ENCODE measurements at places on chromosomes 3 and 15.

DNA sequence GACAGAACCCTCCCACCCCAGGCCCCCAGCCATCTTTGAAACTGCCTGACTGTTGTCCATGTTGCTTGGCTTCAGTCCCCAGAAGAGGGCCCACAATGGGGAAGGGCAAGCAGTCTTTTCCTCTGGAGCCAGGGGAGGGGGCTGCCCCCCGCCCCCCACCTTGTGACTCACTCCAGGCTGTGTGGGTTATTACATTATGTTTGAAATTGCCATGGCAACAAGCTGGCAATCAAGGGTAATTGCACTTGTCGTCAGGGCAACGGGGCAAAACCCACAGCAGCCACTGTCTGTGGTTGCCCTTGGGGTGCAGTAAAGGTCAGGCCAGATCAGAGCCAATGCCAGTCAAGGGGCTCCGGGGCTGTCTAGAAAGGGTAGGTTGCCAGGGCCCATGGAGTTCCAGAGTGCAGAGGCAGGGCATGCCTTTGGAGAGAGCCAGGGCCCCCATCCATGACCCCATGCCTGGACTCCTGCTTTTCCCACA is 3.1 kb upstream of the CAMKV start:
- DNase-seq = no peak

- DNase-seq = no peak
Measured at GRCh38 chr15:84834969-84835368, 17.8 kb downstream of the ALPK3 start.

- DNase-seq = no peak
Measured at GRCh38 chr3:58749948-58750347, 83.4 kb upstream of the FAM3D start.

DNA sequence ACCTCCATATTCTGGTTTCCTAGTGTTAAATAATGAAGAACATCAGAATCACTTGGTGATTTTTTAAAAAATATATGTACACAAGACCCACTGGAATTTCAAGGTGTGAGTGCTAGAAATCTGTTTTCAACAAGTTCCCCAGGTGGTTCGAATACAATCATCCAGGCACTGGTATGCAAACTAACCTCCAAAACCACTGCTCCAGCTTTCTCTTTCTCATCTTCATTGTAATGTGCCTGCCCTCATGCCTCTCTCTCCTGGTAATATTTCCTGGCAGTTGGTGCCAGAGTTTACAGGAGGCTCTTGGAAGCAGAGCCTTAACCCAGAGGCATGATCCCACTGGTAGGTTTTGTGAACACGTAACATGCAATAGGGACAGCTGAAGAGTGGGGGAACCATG is 163.1 kb upstream of the MANF start:
- no peak for DNase-seq

GRCh38 chr15:48281674-48282073 is 49.6 kb upstream of the DUT start:
- DNase-seq = no peak

GRCh38 chr15:92463352-92463751 is 69.7 kb downstream of the ST8SIA2 start:
- DNase-seq = no peak

DNA sequence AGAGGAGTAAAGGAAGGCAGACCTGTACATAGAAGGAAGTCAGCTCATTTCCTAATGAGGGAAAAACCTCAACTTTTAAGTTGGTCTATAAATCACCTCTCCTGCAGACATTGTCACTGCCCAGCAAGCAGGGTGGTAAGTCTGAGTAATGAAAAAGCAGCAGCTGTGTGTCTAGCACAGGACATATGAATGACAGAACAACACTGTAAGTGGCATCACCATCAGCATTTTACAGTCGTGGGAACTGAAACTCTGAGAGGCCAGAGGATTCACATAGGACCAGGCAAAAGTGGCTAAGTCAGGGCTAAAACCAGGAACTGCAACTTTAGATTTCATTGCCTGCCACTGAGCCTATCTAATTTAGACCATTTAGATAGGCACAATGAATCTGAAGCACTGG is 235.6 kb downstream of the CLSTN2 start:
- no peak for DNase-seq

GRCh38 chr3:67389176-67389575 is 265.2 kb downstream of the SUCLG2 start:
- DNase-seq = no peak

GRCh38 chr15:57442335-57442734 is 66.0 kb downstream of the CGNL1 start:
- DNase-seq = no peak

GRCh38 chr15:72792431-72792830 is 8.9 kb upstream of the ADPGK start:
- DNase-seq = no peak

GRCh38 chr15:33963831-33964664 is 4.2 kb upstream of the CHRM5 start:
- no peak for DNase-seq

DNA sequence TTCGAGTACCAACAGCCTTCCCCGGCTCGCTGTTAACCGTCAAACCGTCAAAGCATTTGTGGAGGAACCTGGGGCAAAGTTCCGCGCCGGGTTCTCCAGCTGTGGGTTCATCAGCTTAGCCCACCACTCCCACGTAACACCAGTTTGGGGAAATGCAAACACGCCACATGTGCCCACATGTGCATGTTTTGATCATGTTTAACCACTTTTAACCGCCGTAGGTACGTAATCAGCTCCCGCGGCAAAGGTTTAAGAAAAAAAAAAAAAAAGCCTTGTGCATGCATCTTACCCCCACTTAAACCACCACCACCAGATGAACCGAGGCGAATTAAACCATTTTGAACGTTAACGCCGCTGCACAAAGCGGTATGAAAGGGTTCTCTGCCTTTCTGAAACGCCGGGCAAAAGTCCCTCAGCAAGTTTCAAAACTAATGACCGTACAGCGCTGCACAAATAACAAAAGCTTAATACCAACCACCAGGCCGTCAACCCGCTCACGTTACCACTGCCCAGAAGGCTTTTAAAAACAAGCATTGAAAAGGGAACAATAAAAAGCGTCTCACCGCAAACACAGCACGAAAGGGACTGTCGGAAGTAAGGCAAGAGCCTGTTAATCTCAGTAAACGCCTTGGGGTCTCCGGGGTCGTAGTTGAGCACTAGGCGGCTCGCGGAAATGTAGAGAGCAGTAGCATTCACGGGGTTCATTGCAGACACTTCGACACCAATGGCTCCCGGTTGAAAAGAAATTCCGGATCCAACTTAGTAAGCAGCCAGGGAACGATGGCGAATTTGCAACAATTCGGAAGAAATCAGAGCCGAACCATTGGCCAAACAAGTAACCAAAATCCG is 1.5 kb downstream of the MSL2 start:
- DNase-seq = no peak

- DNase-seq = no peak
Measured at GRCh38 chr15:63880744-63881143, 47.0 kb upstream of the HERC1 start.

DNA sequence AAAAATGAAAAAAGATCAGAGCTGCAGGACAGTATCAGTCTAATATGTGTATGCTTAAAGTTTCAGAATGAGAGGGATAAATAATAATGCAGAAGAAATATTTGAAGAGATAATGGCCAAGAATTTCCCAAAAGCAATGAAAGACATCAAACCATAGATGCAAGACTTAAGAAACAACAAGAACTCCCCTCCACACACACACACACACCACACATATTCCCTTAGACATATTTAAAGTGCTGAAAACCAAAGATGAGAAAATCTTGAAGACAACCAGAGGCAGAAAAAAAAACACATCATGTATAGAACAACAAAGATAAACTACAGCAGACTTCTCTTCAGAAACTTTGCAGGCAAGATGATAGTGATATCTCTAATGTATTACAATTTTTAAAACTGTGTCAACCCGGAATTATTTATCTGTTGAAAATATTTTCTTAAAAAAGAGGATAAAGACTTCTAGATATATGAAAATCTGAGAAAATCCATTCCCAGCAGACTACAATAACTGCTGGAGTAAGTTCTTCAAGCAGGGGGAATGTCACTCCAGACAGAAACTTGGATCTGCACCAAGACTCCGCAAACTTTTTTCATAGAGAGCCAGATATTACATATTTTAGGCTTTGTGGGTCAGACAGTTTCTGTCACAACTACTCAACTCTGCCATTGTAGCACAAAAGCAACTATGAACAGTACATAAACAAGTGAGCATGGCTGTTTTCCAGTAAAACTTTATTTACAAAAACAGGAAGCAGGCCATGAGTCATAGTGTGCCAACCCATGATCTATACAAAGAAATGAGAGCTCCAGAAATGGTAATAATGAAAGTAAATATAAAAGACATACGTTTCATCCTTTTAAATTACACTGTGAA is 223.4 kb upstream of the CGNL1 start:
- no peak for DNase-seq

- no peak for DNase-seq
Measured at GRCh38 chr3:121786485-121786884, 36.9 kb upstream of the GOLGB1 start.

DNA sequence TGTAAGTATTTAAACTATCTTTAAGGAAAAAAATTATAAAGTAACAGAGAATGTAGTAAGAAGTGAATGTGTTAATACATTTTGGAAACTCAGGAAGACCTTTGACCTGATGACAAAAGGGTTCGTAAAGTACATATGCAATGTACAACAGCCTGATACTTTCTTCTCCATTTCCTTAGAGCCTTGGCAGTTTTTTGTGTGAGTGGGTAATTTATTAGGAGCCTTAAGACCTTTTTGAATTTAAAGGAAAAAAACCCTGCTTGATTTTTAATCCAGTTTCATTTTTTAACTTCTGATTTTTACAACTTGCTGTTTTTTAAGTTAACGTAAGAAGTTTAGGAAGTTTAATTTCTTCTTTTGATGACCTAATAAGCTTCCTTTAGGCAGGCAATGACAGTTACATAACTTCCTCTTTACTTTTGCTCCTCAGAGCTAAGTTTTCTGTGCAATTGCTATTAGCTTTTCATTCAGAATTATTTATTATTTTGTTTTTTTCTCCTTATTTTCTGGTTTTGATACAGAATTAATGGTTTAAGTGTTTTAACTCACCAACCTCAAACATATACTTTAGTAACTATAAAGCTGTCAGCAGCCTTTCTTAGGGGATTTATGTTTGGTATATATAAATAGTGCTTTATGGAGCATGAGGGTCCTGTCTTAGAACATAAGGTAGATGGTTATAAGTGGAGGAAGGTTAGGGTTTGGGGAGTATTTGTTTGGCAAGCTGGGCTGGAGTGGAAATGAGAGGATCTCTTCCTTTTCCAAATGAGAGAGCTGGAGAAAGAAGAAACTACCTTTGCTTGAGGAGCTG is 35.2 kb downstream of the ARMC8 start:
- no peak for DNase-seq

DNA sequence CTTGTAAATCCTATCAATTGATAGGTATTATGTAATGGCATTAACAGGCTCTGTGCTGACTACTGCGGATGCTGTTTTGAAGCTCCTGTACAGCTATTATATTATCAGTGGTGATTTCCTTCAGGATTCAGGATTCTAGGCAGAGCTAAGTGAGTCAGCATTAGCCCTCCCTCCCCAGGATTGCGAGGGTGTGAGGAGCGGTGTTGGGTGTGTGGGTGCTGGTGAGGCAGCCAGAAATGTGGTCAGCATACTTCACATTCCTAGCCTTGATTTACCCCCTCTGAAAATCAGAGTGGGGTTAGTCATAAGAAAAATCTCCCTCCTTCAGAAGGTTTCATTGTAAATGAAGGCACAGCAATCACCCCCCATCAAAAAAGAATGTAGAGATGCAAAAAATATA is 72.5 kb downstream of the SNTN start:
- no peak for DNase-seq

- no peak for DNase-seq
Measured at GRCh38 chr3:147757866-147758265, 348.7 kb downstream of the ZIC1 start.

DNA sequence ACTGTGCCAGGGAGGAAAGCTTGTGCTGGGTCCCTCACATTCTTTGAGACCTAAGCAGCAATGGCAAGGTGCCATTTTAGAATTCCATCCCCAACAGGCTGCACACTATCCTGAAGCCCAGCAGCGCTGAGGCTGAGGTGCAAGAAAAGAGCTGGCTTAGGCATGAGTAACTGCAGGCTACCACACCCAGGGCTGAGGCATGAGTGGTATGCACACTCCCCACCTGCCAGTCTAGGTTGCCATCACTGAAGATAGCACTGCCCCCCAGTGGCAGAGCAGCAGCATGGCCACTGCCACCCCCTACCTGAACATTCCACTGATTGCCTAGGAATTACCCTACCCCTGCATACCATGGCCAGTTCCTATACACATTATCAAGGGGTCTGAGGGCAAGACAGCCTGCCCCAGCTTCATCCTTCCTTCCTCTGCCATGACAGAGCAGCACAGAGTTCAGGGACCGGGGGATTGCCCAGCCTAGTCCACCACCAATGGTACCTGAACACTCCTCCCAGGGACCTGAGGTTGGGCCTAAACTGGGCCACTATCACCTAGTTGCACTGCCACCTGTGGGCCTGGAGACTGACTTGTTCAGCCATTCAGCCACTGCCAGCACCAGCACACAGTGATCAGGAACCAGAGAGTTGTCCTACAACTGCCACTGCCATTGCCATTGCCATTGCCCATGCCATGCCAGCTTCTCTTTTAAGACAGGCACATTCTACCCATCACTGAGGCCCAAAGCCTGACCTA is 129.8 kb downstream of the SATB1 start:
- DNase-seq = peak; percentile 10

DNA sequence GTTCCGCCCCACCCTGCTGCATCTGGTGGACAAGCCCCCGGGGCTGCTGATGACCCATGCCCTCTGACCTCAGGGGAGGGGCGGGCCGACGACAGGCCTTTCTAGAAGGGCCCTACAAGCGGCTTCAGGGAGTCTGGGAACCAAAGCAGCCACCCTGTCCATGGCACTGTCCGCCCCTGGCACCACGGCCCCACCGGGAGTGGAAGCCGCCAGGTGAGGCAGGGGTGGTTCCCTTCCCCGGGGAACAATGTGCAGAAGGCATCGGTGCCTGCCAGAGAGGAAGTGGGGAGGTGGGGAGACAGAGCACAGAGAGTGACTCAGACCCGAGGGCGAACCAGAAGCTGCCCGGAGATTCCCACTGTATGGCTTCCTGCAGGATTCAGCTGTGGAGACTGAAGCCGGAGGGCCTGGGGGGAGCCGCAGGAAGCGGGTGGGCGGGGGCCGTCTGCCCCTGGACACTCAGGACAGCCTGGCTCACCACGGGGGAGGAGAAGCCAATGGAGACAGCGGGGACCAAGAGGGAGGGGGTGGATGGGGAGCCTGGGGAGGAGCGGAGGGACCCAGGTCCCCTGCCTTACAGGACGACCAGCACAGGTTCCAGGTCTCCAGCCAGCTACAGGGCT is 134.0 kb downstream of the TPRA1 start:
- no peak for DNase-seq

GRCh38 chr3:170610321-170610884 is 24.5 kb upstream of the SLC7A14 start:
- DNase-seq = no peak

DNA sequence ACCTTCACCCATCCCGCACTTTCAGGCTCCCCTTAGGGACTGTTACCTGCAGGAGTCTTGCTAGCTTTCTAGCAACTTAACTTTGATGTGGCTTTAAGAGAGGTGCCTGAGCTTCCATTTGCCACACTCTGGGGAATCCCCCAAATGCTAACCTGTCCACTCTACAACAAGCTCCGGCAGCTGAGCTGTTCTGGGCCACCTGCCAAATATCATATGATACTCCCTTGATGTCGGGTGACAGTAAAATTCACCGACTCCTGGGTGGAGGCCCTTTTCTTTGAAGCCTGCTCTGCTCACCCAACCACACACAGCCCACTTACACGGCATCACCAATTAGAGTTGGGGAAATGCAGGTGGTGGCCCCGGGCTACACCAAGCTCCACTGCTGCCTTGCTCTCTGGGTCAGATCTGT is 38.0 kb upstream of the XCR1 start:
- no peak for DNase-seq

GRCh38 chr3:4460334-4460733 is 6.7 kb downstream of the SUMF1 start:
- no peak for DNase-seq

GRCh38 chr3:154889227-154889634 is 190.9 kb upstream of the MME start:
- DNase-seq = no peak

All from progenitor cell of endocrine pancreas (in vitro differentiated cells).